ENCODE measurements at places on chromosomes 6 and 20.
A peak's percentile ranks its signal among the peaks of the same experiment; 100 is the strongest.

- no peak for DNase-seq
Measured at GRCh38 chr6:44470115-44470464, 82.6 kb downstream of the CDC5L start.

DNA sequence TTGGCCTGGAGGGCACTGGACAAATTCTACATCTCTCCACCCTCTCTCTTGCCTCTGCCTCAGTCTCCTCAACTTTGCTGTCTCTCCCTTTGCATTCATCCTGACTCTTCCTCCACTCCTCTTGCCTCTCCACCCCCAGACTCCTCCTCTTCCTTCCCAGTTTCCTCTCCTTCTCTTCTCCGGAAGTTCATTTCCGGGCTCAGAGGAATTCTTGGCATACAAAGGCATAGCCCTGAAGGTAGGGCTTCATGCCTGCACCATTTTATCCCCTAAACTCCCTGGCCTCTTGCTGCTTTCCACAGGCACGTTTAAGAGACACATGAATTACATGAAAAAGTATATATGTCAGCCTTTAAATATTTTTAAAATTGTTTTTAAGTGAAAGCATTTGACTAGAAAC is 10.6 kb downstream of the BFSP1 start:
- peak; percentile 53 for DNase-seq

DNA sequence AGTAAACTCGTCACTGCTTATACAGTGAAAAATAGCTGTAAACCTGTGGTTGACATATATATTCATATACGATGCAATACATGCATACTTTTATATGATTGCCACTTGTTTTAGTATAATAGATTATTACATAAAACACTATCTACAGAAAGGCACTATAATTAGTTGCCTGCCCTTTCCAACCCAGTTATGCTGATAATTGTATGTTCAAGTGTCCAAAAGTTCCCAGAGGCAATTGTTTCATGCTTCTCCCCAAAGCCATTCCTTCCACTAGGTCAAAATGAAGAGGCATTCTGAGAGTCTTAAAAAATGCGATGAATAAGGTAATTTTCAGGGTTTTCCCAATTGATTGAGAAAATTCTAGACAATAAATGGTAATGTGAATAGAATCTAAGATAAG is 434.6 kb downstream of the LMBRD1 start:
- no peak for DNase-seq

DNA sequence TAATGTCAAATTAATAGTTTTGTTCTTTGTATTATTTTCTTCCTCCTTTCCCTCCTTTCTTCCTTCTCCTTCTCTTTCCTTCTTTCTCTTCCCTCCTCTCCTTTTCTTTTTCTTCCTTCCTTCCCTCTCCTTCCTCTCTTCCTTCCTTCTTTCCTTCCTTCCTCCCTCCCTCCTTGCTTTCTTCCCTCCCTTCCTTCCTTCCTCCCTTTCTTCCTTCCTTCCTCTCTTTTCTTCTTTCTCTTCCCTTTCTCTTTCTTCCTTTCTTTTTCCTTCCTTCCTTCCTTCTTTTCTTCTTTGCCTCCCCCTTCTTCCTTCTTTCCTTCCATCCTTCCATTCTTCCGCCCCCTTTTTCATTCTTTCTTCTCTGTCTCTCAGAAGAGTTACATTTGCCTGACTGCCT is 518.2 kb upstream of the ID4 start:
- no peak for DNase-seq

GRCh38 chr6:168129292-168130167 is 50.5 kb upstream of the FRMD1 start:
- no peak for DNase-seq

GRCh38 chr6:110560239-110561007 is 84.0 kb upstream of the SLC22A16 start:
- no peak for DNase-seq

- DNase-seq, result no peak
Measured at GRCh38 chr20:2820084-2820895, 4.1 kb downstream of the TMEM239 start.

- no peak for DNase-seq
Measured at GRCh38 chr6:32488083-32488482, 42.0 kb downstream of the HLA-DRB5 start.

GRCh38 chr6:49790341-49790740 is 3.3 kb upstream of the PGK2 start:
- no peak for DNase-seq

DNA sequence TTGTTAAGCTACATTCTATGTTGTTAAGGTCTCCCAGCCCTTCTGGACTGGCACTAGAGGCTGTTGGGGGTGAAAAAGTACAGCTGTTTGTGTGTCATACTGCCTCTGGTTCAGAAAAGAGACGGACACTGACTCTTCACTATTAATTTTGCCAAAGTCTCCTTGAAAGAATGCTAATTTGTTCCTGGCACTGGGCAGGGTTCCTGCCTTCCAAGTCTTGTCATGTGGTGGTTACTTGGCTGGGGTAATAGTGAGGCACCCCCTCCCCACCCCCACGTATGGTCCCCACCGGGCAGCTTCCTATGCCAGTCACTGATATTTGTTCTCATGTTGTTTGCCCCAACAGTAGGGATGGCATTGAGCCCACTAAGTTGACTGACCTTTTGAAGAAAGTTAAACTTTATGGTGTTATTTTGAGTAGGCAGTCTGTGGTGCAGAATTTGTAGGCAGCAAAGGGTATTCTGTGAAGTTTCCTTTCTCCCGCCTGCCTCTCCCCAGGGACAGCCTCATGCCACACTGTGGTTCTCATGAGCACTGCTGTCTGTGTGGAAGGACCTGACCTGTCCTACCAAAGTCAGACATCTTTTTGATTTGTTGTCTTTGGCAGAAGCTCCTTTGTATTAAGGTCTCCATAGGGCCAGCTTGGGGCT is 8.7 kb downstream of the CDS2 start:
- no peak for DNase-seq
